CD4-positive, alpha-beta T cell treated with Interleukin-2 at 100 ng/mL for 4 hours (primary cell): ENCODE measurements at places on chromosomes 2 and 18.

GRCh38 chr18:79507076-79507545 lies 111.4 kb downstream of the NFATC1 start:
- DNase-seq = no peak

DNA sequence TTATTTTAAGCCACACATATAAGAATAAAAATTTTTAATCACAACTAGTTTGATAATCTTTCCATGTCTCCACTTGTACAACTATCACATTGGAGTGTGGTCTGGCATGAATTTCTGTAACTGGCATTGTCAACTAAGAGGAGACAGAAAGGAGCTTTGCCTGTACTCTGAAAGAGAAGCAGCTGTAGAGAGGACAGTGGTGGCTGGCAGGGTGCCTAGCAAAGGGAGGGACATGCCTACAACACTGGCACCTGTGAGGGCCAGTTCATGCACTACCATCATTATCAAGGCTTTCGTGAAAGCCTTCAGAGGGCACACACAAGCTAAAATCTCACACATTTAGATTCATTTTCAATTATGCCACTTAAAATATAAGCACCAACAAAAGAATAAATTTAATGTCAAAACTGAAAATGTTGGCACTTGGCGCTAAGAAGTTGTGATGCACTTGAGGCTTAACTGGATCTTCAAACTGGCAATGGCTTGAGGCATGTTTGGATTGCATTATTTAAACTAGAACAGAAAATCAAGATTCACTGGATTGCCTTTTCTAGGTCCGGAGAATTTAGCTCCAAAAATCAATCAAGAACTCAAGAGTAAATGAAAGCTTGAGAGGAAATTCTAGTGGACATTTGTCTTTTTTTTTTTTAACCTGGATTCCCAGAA lies 238.6 kb downstream of the ZNF385B start:
- no peak for DNase-seq

- peak; percentile 63 for DNase-seq
These were observed 1.9 kb downstream of the CTLA4 start for GRCh38 chr2:203869223-203870042.

DNA sequence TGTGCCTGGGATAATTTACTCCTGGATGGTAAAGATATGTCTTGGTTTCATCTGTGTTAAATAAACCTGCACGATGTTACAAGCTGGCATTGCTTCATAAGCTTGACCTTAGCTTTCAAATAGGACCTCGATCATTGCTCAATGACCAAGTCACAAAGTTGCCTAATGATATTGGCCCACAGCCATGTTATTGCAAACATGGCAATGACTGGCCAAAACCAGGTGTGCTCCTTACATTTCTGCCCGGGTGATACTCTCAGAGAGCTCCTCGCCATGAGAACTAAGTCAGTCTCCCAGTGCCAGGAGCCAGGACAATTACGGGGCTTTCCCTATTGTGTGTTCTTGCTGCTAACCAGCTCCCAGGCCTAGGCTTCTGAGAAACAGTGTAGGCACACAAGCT lies 72.5 kb upstream of the CYP1B1 start:
- DNase-seq = no peak

DNA sequence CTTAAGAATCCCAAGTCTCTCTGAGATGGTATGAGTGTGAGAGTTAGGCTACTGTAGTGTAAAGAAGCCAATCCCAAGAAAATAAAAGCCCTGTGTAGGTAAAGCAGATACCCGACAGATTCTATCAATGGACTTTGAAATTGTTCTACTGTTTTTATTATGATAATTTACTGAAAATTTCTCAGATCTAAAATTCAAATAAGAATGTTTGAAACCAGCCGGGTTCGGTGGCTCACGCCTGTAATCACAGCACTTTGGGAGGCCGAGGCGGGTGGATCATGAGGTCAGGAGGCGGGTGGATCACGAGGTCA lies 208.3 kb upstream of the SPRED2 start:
- DNase-seq = no peak

DNA sequence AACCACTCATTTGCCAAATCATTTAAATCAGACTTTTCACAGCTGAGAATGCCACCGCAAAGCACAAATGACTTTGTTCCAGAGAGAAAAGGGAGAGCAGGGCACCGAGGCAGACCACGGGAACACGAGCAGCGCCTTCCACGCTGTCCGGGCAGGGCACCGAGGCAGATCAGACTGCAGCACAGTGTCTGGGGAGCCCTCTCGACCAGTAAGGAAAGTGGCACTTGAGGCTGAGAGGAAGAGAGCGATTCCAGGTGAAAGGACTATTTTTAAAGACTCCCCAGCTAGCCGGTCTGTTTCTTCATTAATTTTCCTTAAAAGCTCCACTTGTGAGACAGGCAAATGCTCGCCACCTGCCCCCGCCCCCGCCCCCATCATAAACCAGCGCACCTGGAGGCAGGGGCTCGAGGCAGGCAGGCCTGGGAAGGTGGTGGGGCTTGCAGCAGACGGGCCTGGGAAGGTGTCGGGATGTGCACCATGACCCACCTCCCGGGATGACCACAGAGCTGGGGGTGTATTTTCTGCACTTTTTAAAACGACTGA lies 80.9 kb upstream of the CTDP1 start:
- DNase-seq = no peak

- no peak for DNase-seq
These were observed 63.4 kb upstream of the PLA2R1 start for GRCh38 chr2:160125828-160126227.
